Uterine smooth muscle cell (primary cell): ENCODE measurements at places on chromosomes 5 and 9. TPM values are rescaled to one million over a fixed set of nuclear protein-coding genes. Genes with fewer than 3 reads are reported as not detected.

The CCL21 gene
- total RNA-seq: not detected in 2 replicates

The GABRA6 gene
- total RNA-seq: not detected in 2 replicates

The PCDHB15 gene
- under 0.01 and 0.37 TPM in 2 replicates for total RNA-seq

The KLHL9 gene
- 48.1 and 48.9 TPM in 2 replicates for total RNA-seq

The SLC27A6 gene
- total RNA-seq: 1.2 and 2.2 TPM in 2 replicates

The MAP1B gene
- 215 and 278 TPM in 2 replicates for total RNA-seq

The GABRG2 gene
- total RNA-seq: not detected in 2 replicates

The NKD2 gene
- total RNA-seq: not detected in 2 replicates

The SCAI gene
- total RNA-seq: 13.3 and 22.6 TPM in 2 replicates

The SMIM33 gene
- not detected in 2 replicates for total RNA-seq

The PCDHGA12 gene
- 15.5 and 21.5 TPM in 2 replicates for total RNA-seq

The OTP gene
- total RNA-seq: under 0.01 TPM in 1 of 2 replicates, not detected in the other

The KIF12 gene
- not detected in 2 replicates for total RNA-seq

The UGT3A2 gene
- total RNA-seq: not detected in 2 replicates

The PRXL2C gene
- 12.9 and 17.0 TPM in 2 replicates for total RNA-seq

The EFNA5 gene
- 0.75 and 1.1 TPM in 2 replicates for total RNA-seq

The RNF183 gene
- 0.37 TPM in 1 of 2 replicates, not detected in the other for total RNA-seq

The PGM5 gene
- 61.4 and 74.4 TPM in 2 replicates for total RNA-seq

The DMRTA1 gene
- 1.00 and 1.5 TPM in 2 replicates for total RNA-seq

The DAB2 gene
- total RNA-seq: 102 and 106 TPM in 2 replicates

The ARL10 gene
- total RNA-seq: 12.5 and 13.7 TPM in 2 replicates

The GABRA1 gene
- not detected in 2 replicates for total RNA-seq

The DDX4 gene
- not detected in 2 replicates for total RNA-seq

The PLAC8L1 gene
- not detected in 2 replicates for total RNA-seq

The OBP2B gene
- total RNA-seq: not detected in 2 replicates
